Fibroblast of mammary gland (primary cell): ENCODE measurements at places on chromosomes 2 and 18.

DNA sequence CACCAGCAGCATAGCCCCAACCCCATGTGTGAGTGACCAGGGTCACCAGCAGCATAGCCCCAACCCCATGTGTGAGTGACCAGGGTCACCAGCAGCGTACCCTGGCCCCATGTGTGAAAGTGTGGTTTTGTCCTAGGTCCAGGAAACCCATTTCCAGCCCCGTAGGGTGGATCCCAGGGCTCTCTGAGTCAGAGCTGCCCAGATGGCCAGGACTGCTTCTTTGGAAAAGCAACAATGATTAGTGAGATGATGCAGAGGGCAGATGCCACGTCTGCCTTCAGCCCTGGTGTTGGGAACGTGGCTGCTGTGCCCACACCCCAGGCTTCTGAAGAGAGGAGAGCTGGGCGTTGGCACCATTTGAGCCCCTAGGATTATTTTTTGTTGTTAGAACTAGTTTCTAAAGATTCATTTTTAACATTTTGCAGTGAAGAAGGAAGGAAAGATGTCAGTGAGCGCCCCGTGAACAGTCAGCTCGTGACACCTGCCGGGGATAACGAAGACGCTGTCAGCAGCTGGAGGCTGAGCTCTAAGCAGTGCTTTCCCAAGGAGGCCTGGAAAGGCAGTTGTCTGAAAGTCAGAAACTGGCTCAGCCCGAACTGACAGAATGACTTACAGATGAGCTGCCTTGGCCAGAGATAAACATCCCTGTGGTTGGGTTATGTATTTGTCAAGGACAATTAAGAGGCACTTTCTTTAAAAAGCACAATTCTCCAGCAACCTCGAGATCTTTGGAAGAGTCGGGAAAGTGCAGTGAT, 32.1 kb upstream of the KCNG2 start:
- DNase-seq, result peak; percentile 82

DNA sequence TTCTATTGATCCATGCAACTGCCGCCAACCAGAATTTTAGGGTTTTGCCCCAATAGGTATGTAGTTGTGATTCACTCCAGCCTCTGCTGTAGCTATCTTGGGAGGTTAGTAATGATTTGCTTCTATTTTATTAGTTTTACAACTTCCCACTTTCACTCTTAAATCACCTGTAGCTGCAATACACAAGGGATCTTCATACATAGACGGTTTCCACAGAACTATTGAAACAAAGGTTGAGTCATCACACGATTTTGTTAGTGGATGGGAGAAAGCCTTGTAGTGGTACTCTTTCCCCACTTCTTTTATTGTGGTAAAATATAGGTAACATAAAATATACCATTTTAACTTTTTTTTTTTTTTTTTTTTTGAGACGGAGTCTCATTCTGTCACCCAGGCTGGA, 104.2 kb upstream of the SPRED2 start:
- no peak for DNase-seq

DNA sequence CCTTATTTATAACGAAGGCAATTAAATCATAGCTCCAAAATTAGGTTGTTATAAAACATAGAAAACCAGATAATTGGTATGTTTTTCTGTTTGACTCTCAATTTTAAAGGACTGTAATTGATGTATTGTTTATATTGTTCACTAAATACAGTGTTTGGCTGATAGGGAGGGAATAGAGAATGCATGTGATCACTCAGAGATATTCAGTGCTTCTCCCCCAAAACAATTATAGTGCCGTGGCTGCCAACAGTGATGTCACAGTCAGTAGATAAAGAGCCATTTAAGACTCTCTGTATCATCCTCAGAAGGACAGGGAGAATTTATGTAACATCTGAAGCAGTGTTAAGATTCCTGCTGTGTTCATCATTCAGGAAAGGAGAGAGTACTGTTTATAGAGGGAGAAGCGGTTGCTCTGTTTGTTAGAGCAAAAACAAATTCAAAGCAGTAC, 69.6 kb downstream of the PHLPP1 start:
- peak; percentile 78 for DNase-seq

DNA sequence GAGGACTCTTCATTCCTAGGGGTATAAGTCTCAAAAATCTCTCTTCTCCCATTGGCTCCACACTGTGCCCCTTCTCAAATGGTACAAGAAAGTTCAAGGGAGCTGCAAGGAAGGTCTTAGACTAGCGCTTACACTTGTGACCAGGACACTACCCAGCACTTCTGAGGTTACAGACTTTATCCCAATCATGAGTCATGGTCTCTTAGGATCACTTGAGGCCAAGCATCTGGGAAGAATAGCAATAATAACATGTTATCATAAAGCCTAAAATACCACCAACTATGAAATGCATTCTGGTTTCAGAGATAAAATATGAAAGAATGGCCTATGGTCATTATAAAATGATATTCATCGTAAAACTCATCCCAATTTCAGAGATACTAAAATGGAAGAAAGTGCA, 309.9 kb upstream of the PKDCC start:
- peak; percentile 42 for DNase-seq

GRCh38 chr18:49340446-49340845, 120.0 kb downstream of the DYM start:
- DNase-seq, result peak; percentile 67

DNA sequence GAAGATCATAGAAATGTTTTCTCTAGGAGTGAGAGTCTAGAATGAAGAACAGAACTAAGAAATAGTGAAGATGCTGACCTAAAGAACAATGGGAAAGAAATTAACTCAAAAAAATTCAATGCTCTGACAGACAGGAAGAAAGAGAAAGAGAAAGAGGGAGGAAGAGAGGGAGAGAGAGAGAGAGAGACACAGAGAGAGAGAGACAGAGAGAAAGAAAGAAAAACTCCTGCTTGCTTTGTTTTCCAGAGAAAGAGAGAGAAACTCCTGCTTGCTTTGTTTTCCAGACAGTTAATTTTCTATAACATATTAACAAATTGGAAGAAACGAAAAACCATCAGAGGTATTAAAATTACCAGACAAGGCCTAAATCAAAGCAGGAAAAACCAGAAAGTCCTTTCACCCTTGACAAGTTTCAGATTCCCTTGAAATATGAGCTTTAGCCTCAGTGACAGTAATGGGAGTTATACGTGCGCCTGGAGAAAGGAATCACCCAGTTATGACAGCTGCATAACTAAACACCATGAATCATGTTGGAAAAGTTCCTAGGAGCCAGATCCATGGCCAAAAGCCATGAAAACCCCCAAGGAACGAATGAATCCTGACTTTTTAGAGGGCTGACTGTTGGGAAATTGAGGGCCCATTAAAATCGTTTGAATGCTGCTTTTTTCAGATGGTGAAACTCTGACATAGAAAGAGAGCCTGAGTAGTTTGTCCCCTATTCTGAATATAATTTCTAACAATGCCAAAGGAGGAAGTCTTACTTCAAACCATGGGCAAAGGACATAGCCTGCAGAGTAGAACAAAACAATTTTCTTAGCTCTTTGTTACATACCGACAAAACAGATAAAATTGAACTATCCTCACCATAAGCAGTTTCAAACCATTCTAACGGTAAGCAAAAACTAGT, 228.6 kb upstream of the CHST9 start:
- peak; percentile 80 for DNase-seq

GRCh38 chr18:78768656-78769501, 210.7 kb upstream of the SALL3 start:
- DNase-seq, result no peak

DNA sequence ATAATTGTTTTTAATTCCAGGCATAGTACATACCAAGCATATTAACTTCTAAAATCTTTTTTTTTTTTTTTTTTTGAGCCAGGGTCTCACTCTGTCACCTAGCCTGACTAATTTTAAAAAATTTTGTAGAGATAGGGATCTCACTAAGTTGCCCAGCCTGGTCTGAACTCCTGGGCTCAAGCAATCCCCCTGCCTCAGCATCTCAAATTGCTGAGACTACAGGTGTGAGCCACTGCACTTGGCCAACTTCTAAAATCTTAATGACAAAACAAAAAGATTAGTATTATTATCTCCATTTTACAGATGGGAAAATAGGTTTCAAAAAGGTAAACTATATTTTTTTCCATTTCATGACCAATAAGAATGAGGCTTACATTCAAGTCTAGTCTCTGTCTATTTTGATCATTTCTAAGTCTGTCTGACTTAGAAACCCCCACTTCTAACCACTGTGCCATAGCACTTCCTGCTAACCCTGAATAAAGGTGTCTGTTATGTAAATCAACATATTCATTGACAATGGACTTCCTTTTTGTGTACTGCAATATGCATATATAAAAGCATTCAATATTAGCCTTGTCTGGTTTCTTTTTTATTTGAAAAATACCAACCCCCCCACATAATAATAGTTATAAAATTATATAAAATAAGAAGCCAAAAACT, 28.7 kb upstream of the ZEB2 start:
- no peak for DNase-seq

- DNase-seq, result peak; percentile 72
These were observed 66.0 kb downstream of the STPG4 start for GRCh38 chr2:47089083-47089464.

DNA sequence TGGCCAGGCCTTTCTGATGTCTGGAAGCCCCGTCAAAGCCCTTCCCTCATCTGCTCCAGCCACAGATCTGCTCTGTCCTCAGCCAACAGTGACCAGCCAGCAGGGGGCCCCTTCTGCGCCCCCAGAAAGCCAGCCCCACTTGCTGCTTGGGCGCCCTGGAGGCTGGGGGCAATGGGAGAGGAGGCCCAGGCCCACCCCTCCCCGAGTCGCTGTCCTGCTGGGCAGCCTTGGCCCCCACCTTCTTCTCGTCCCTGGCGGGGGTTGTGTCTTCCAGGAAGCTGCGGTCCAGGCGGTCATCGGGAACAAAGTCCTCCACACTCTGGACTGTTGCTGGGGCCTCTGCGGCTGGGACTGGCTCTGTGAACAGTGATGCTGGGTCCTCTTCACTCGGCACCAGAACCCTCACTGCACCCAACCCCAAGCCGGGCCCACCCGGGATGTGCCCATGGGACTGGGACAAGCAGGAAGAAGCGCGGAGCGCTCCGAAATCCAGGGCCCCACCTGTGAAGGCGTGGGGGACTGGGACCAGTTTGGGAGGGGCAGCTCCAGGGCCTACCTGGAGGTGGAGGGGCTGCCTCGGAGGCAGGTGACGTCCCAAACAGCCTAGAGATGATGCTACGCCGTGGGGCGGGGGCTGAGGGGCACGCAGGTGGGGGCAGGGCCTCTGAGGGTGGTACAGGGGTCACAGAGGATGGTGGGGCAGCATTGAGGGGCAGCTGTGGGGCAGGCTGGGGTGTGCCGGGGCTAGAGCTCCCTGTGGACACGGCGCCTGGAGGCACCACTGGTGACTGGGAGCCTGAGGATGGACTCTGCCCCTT, 257.6 kb downstream of the ANKRD30B start:
- DNase-seq, result no peak

- no peak for DNase-seq
These were observed 1.8 kb upstream of the FIGN start for GRCh38 chr2:163737563-163737962.

GRCh38 chr18:44536046-44536445, 144.6 kb upstream of the SETBP1 start:
- peak; percentile 90 for DNase-seq

- peak; percentile 8 for DNase-seq
These were observed 592 bp upstream of the METAP1D start for GRCh38 chr2:171999161-171999560.

GRCh38 chr2:74858281-74858680, 24.4 kb downstream of the HK2 start:
- no peak for DNase-seq

DNA sequence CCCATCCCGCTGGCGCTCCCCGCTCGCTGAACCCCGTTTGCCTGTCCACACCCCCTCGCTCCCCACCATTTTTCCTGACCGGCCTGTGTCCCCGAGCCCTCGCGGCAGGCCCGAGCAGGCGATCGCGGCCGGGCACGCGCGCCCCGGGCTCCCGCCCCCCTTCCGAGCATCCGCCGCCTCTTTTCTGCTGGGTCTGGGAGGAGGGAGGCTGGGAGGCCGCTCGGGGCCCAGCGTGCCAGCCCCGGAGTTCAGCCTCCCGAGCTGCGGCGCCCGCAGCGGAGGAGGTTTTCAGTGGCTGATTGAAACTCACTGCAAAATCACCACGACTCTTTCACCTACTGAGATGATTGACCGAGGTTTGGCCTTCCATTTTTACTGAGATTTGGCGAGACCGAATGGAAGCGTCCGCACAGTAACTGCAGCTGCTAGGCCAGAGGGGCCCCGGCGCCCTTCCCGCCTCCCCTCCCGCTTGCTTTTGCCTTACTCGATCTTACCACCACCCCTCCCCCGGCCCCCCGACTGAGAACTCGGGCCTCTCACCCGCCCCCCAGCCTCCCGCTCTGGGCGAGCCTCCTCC, 4.8 kb downstream of the SOX11 start:
- DNase-seq, result no peak

DNA sequence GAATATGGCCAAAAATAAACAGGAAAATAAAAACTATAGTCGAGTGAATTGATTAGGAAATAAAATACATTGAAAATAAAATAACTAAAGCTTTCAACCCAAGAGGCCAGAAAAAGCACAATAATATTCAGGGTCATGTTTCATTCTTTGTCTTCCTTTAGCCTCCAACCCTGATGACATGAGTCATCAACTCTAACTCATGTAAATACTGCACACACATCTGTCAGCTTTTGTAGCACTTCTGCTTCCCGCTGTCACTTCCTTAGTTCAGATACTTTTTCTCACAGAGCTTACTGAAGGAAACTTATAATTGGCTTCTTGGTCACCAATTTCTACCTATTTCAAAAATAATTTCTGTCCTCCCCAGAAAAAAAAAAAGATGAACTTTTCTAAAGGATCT, 112.8 kb downstream of the UPP2 start:
- DNase-seq, result peak; percentile 25

DNA sequence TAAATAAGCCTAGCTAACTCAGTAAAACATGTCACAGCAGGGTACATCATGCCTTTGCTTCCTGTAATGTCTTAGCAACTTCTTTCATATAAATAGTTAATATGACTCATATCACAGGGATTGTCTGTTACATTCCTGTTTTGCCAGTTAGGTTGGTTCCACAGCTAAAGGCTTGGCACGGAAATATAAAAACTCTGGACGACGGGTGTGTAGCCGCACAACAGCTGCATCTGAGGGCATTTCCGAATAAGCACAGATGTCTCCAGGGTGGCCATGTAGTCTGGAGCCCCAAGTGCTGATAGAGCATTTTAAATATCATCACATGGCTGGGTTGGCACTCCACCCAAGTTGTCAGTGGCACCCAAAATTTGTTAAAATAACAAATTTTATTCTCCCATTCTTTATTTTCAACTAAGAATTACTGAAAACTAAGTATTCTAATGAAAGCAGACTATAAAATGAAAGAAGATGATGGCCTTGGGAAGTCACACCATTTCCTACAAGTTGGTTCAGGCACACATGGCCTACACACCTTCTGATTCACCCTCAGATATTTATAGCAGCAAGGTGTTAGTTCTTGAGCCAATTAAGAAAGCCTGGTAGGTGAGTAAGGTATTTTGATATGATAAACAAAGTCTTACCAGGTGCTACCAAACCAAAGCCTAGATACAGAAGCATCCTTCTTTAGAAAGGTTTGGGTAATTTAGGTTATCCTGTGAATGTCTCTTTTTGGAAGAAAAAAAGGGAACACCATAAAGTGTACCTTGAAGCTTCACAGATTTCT, 61.8 kb upstream of the STK17B start:
- DNase-seq, result peak; percentile 70

DNA sequence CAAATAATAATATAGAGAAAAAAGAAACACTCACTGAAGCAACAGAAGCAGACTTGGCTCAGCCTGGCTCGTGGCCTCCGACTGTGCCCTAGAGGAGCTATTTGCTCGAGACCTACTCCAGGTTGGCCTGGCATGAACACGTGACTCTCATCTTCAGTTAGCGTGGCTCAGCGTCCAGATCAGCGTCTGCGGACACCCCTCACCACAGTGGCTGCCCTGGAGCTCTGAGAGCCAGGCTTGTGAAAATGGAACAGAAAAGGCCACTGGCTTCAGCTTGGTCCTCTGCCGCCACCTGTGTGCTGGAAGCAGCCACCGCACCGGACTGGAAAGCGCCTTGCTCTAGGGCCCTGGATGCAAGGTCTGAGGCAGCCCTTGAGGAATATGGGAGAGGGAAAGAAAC, 1184.0 kb upstream of the GYPC start:
- no peak for DNase-seq
